ENCODE measurements at places on chromosomes 13 and 19. TPM values are rescaled to one million over a fixed set of nuclear protein-coding genes. Genes with fewer than 3 reads are reported as not detected.

DNA sequence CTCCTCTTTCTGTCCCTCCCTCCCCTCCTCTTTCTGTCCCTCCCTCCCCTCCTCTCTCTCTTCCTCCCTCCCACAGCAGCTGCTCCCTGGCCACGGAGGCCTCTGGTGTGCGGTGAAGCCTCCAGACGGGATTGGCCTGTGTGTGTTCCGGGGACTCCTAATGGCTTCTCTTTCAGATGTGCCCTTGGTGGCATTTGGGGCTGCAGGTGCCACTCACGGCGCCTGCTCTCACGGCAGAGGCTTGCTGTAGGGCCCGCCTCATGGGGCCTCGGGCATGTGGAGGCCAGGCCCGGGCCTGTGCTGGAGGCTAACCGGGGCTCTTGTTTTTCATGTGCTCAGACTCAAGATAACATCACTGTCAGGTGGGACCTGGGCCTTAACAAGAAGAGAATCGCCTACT is 20.9 kb downstream of the UPF1 start:
- DNase-seq, result peak; percentile 46
- peaks cover 80% of the 10 kb centered on the region for H3K36me3 ChIP-seq
- peaks cover 13% of the 10 kb centered on the region for H3K4me1 ChIP-seq
- no peaks in the 10 kb centered on the region for H3K27me3 ChIP-seq
- H3K27ac ChIP-seq, result no peak overlapping the region
- no peak overlapping the region for H3K4me3 ChIP-seq

GRCh38 chr13:59088716-59089115 is 1075.0 kb downstream of the DIAPH3 start:
- no peak overlapping the region for H3K27ac ChIP-seq
- H3K27me3 ChIP-seq, result no peaks in the 10 kb centered on the region

DNA sequence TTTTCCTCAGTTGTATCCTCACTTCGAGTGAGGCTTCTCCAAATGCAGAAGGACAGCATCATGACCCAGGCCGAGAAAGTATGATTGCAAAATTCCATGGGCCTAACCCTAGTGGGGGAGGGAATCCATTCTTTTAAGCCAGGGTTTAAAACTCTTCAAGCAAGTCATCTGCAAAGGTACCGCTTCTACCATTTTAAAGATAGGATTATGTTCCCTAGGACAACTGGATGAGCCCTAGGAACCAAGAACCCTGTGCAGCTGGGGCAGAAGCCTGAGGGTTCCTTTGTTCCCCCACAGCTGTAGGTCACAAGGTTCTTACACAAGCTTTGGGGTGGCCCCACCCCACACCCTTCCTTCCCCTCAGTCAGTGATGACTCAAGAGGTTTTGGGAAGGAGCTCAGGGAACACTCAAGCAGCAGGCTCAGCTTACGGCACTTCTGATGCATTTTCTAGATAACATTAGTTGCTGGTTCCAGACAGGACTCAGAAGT is 13.5 kb downstream of the ARL11 start:
- H3K27me3 ChIP-seq, result no peaks in the 10 kb centered on the region
- H3K4me1 ChIP-seq, result no peaks in the 10 kb centered on the region
- no peaks in the 10 kb centered on the region for H3K36me3 ChIP-seq
- H3K27ac ChIP-seq, result no peak overlapping the region
- peak; percentile 65 for DNase-seq

DNA sequence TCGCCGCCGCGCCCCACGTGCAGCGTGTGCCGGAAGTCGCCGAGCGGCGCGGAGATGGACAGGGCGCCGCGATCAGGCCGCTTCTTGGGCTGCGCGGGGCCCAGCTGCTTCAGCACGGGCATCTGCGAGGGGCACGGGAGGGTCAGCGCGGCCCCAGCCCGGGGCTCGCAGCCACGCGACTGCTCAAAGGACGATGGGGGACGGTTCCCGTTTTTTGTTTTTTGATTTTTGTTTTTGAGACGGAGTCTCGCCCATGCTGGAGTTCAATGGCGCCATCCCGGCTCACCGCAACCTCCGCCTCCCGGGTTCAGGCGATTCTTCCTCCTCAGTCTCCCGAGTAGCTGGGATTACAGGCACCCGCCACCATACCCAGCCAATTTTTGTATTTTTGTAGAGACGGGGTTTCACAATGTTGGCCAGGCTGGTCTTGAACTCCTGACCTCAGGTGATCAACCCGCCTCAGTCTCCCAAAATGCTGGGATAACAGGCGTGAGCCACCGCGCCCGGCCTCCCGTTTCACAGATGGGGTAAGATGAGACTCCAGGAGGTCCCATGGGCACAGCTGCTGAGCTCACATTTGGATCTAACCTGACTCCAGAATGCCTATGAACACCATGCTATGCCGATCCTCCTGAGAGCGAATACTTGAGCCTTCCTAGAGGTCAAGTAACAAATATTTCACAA is 2.0 kb upstream of the LENG9 start:
- peaks cover 10% of the 10 kb centered on the region for H3K4me1 ChIP-seq
- H3K27ac ChIP-seq, result no peak overlapping the region
- peak; percentile 47 for DNase-seq
- H3K36me3 ChIP-seq, result peaks cover 9% of the 10 kb centered on the region
- H3K4me3 ChIP-seq, result no peak overlapping the region
- no peaks in the 10 kb centered on the region for H3K27me3 ChIP-seq

DNA sequence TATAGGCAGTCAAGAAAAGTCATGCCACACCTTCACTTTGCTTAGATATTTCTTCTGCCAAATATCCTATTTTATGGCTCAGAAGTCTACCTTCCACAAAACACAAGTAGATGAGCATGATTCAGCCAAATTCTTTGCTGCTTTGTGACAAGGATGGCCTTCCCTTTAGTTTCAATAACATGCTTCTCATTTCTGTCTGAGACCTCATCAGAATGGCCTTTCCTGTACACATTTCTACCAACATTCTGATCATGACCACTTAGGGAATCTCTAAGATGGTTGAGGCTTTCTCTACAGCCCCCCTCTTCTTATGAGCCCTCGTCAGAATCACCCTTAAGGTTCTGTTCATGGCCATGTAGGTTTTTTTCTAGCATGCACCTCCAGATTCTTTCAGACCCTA is 96.2 kb downstream of the COL4A2 start:
- no peak overlapping the region for H3K4me3 ChIP-seq
- H3K27me3 ChIP-seq, result no peaks in the 10 kb centered on the region
- no peak for DNase-seq
- no peaks in the 10 kb centered on the region for H3K36me3 ChIP-seq
- no peak overlapping the region for H3K27ac ChIP-seq

- H3K4me3 ChIP-seq, result no peak overlapping the region
- no peak for DNase-seq
- H3K4me1 ChIP-seq, result no peaks in the 10 kb centered on the region
- no peaks in the 10 kb centered on the region for H3K36me3 ChIP-seq
- no peaks in the 10 kb centered on the region for H3K27me3 ChIP-seq
Measured at GRCh38 chr13:100195568-100195967, 106.7 kb downstream of the PCCA start.

The ZIC2 gene
- not detected for total RNA-seq
